Left colon (tissue), 2 donors: ENCODE measurements at places on chromosomes 13 and 19. TPM values are rescaled to one million over a fixed set of nuclear protein-coding genes. Genes with fewer than 3 reads are reported as not detected.

ARMC6 gene
- 17.8 TPM for total RNA-seq

OR7A10 gene
- not detected for total RNA-seq

RUBCNL gene
- 14.9 TPM for total RNA-seq

LCP1 gene
- 9.4 TPM for total RNA-seq

C19orf81 gene
- total RNA-seq: not detected

CD79A gene
- total RNA-seq: 3.9 TPM

PBX4 gene
- total RNA-seq: 2.5 TPM

ZNF112 gene
- total RNA-seq: 3.3 TPM

TTC9B gene
- total RNA-seq: 0.45 TPM

NOP53 gene
- 285 TPM for total RNA-seq

FFAR2 gene
- total RNA-seq: 1.2 TPM

ANKRD27 gene
- 35.7 TPM for total RNA-seq

IGLON5 gene
- total RNA-seq: not detected

DACH1 gene
- 5.4 TPM for total RNA-seq

KLK1 gene
- total RNA-seq: 182 TPM

ATP8B3 gene
- total RNA-seq: 0.52 TPM

KCNN4 gene
- total RNA-seq: 45.6 TPM

CEACAM3 gene
- total RNA-seq: 1.2 TPM

ZSCAN4 gene
- not detected for total RNA-seq

CYP4F12 gene
- total RNA-seq: 113 TPM

SSC5D gene
- total RNA-seq: 2.6 TPM

TEAD2 gene
- 11.8 TPM for total RNA-seq

FAM124A gene
- total RNA-seq: 3.1 TPM
